ENCODE measurements at places on chromosomes 4 and X. TPM values are rescaled to one million over a fixed set of nuclear protein-coding genes. Genes with fewer than 3 reads are reported as not detected.
A peak's percentile ranks its signal among the peaks of the same experiment; 100 is the strongest.

DNA sequence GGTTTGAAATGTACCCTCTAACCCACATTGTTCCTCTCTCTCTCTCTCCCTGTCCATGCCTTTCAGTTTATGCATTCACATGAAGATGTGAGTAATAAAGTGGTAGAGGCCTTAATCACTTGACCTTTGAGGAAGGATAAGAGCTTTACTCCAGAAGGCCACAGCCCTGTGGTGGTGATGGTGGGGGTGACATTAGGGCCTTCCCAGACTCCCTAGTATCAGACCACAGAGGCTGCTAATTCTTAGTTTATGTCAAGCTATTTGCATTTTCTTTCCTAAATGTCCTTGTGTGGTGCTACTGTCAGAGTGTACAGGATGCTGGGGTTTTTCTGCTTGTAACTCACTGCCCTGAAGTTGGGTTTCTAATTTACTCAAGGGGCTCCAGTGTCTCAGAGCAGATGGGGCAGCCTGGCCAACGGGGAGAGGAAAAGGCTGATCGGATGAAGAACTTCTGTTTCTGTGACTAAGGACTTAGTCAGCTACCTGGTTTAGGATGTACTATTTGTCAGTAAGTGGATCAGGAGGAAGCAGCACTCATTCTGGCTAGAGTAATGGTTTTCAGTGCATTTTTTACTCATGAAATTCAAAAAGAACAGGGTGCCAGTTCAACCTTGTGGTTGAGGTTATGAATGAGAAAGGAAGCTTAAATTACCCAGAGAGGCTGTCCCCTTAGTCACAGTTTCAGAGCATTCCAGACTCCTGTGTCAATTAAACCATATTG is 509.6 kb upstream of the DIPK2B start:
- no peak overlapping the region for H3K4me3 ChIP-seq
- no peak overlapping the region for H3K27ac ChIP-seq
- DNase-seq = no peak

Gene GPRASP3
- 1.8 TPM for total RNA-seq

GRCh38 chrX:22952010-22952409 is 47.8 kb upstream of the DDX53 start:
- H3K36me3 ChIP-seq = no peaks in the 10 kb centered on the region
- H3K27me3 ChIP-seq = peaks cover 10% of the 10 kb centered on the region
- no peaks in the 10 kb centered on the region for H3K4me1 ChIP-seq
- H3K27ac ChIP-seq = no peak overlapping the region
- H3K4me3 ChIP-seq = no peak overlapping the region

- no peak overlapping the region for H3K4me3 ChIP-seq
- peaks cover 15% of the 10 kb centered on the region for H3K27me3 ChIP-seq
- no peaks in the 10 kb centered on the region for H3K36me3 ChIP-seq
- no peak for DNase-seq
- no peaks in the 10 kb centered on the region for H3K4me1 ChIP-seq
These were observed 64.9 kb downstream of the DOCK11 start for GRCh38 chrX:118560489-118560888.

Gene FHL1
- 299 TPM for total RNA-seq

DNA sequence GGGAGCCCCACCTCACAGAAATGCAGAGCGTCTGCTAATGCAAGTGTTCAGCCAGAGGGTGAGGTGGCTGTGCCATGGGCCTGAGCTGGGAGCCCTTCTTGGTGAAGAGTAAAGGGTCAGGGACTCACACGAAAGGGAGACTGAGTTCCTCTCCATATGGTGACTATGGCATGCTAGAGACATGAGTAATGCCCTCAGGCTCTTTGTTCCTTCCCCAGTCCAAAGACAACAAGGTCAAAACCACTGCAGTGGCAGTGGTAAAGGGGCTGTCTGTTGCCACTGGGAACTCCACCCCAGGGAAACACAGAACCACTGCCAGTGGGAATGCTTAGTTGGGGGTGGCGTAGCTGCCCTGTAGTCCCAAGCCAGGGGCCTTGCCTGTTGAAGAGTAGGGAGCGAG is 22.4 kb downstream of the RAB40AL start:
- no peak for DNase-seq
- H3K36me3 ChIP-seq = no peaks in the 10 kb centered on the region
- H3K4me1 ChIP-seq = no peaks in the 10 kb centered on the region
- no peak overlapping the region for H3K27ac ChIP-seq

GRCh38 chrX:24347881-24348280 is 12.6 kb upstream of the SUPT20HL1 start:
- H3K27ac ChIP-seq = no peak overlapping the region
- no peaks in the 10 kb centered on the region for H3K36me3 ChIP-seq
- H3K4me1 ChIP-seq = no peaks in the 10 kb centered on the region
- no peaks in the 10 kb centered on the region for H3K27me3 ChIP-seq
- no peak overlapping the region for H3K4me3 ChIP-seq

- peak; percentile 3 for DNase-seq
- no peaks in the 10 kb centered on the region for H3K36me3 ChIP-seq
- H3K4me3 ChIP-seq = no peak overlapping the region
- peaks cover 36% of the 10 kb centered on the region for H3K27me3 ChIP-seq
- H3K27ac ChIP-seq = no peak overlapping the region
These were observed 50.3 kb downstream of the HMX1 start for GRCh38 chr4:8821151-8821950.

GRCh38 chr4:93842601-93843252 is 14.2 kb downstream of the ATOH1 start:
- H3K27ac ChIP-seq = no peak overlapping the region
- no peak overlapping the region for H3K4me3 ChIP-seq
- H3K36me3 ChIP-seq = no peaks in the 10 kb centered on the region
- no peaks in the 10 kb centered on the region for H3K27me3 ChIP-seq

DNA sequence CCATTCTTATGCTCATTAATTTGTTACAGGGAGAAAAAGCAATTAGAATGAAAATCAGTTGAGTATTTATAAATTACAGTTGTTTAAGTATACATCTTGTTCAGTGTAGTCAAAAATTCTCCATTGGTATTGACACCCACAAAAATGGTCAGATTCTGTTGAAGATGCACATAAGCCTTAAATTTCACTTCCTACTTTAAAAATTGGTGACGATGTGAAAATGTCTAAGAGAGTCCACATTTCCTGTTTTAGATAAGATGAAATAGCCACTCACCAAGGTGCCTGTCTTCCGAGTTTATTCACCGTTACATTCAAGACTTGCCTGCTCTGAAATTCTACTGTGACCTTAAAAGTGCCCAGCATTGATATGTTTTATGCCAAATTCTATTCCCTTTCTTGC is 93.6 kb downstream of the GPR143 start:
- H3K27me3 ChIP-seq = no peaks in the 10 kb centered on the region
- no peak overlapping the region for H3K4me3 ChIP-seq
- no peaks in the 10 kb centered on the region for H3K36me3 ChIP-seq
- no peak for DNase-seq
- no peaks in the 10 kb centered on the region for H3K4me1 ChIP-seq
- no peak overlapping the region for H3K27ac ChIP-seq

GRCh38 chr4:137956256-137956655 is 285.9 kb downstream of the SLC7A11 start:
- H3K27me3 ChIP-seq = no peaks in the 10 kb centered on the region
- no peak overlapping the region for H3K4me3 ChIP-seq
- H3K27ac ChIP-seq = no peak overlapping the region
- H3K4me1 ChIP-seq = no peaks in the 10 kb centered on the region
- H3K36me3 ChIP-seq = no peaks in the 10 kb centered on the region
- no peak for DNase-seq

DNA sequence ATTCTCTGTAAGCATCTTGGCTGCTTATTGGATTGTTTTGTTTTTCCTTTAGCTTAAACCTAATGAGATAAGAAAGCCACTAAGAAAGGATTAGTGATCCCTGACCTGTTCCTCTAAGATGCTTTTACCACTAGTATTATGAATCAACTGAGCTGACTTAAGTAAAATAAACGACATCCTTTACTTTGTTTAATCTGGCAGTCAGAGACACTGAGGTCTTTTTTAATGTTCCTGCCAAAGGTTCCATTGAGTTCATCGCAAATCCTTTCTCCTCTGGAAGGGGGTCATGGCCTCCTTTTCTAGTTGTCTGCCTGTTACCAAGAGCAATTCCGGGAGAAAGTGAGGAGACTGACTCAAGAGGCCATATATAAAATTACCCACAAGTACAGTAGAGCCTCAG is 1038.3 kb upstream of the SLIT2 start:
- no peaks in the 10 kb centered on the region for H3K27me3 ChIP-seq
- no peaks in the 10 kb centered on the region for H3K36me3 ChIP-seq
- no peak overlapping the region for H3K4me3 ChIP-seq

GRCh38 chr4:119627267-119628255 is 1.0 kb downstream of the PDE5A start:
- H3K36me3 ChIP-seq = no peaks in the 10 kb centered on the region
- peak; percentile 58 for DNase-seq
- H3K4me1 ChIP-seq = no peaks in the 10 kb centered on the region
- H3K27me3 ChIP-seq = no peaks in the 10 kb centered on the region
- H3K27ac ChIP-seq = peak overlapping the region; percentile 75

- H3K4me3 ChIP-seq = no peak overlapping the region
- no peak overlapping the region for H3K27ac ChIP-seq
- no peaks in the 10 kb centered on the region for H3K27me3 ChIP-seq
- H3K36me3 ChIP-seq = no peaks in the 10 kb centered on the region
- H3K4me1 ChIP-seq = no peaks in the 10 kb centered on the region
These were observed 144.9 kb downstream of the PALLD start for GRCh38 chr4:168641811-168642140.

GRCh38 chr4:154577324-154577723 is 13.2 kb downstream of the FGA start:
- no peak for DNase-seq
- no peaks in the 10 kb centered on the region for H3K27me3 ChIP-seq
- no peaks in the 10 kb centered on the region for H3K36me3 ChIP-seq
- no peak overlapping the region for H3K27ac ChIP-seq
- no peak overlapping the region for H3K4me3 ChIP-seq

GRCh38 chrX:68112321-68112720 is 321.0 kb downstream of the OPHN1 start:
- peaks cover 19% of the 10 kb centered on the region for H3K27me3 ChIP-seq
- no peak for DNase-seq
- H3K36me3 ChIP-seq = no peaks in the 10 kb centered on the region
- H3K27ac ChIP-seq = no peak overlapping the region
- H3K4me3 ChIP-seq = no peak overlapping the region

DNA sequence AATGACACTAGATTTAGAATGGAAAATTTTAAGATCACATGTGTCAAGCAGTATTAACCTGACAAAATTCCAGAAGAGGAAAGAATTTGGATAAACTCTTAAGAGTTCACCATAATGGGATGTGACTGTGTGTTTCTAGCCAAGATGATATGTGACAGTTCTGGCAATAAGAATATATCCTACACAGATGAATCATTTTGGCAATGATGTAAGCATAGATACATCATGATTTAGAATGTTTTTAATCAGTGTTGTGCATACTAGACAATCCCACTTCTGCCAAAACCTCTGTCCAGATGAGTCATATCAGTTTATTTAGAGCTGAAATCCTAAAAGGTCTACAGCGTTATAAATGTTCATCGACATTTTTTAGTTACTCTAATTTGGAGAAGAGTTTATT is 48.8 kb downstream of the PTCHD1 start:
- no peaks in the 10 kb centered on the region for H3K36me3 ChIP-seq
- H3K4me3 ChIP-seq = no peak overlapping the region
- peaks cover 26% of the 10 kb centered on the region for H3K27me3 ChIP-seq
- no peak for DNase-seq
- H3K4me1 ChIP-seq = no peaks in the 10 kb centered on the region
- no peak overlapping the region for H3K27ac ChIP-seq

GRCh38 chrX:78712336-78712735 is 35.2 kb upstream of the LPAR4 start:
- no peaks in the 10 kb centered on the region for H3K36me3 ChIP-seq
- H3K4me1 ChIP-seq = no peaks in the 10 kb centered on the region
- DNase-seq = no peak
- no peak overlapping the region for H3K4me3 ChIP-seq
- H3K27me3 ChIP-seq = peaks cover 23% of the 10 kb centered on the region

- H3K36me3 ChIP-seq = no peaks in the 10 kb centered on the region
- H3K4me1 ChIP-seq = no peaks in the 10 kb centered on the region
- no peak overlapping the region for H3K4me3 ChIP-seq
- H3K27ac ChIP-seq = no peak overlapping the region
These were observed 135.2 kb upstream of the TSPAN5 start for GRCh38 chr4:98793658-98794057.

- H3K4me1 ChIP-seq = no peaks in the 10 kb centered on the region
- H3K27ac ChIP-seq = no peak overlapping the region
- no peaks in the 10 kb centered on the region for H3K27me3 ChIP-seq
- DNase-seq = no peak
- H3K4me3 ChIP-seq = no peak overlapping the region
These were observed 27.9 kb upstream of the ZCCHC12 start for GRCh38 chrX:118795528-118796280.

Gene PCYT1B
- 0.33 TPM for total RNA-seq

- no peaks in the 10 kb centered on the region for H3K36me3 ChIP-seq
- H3K4me3 ChIP-seq = no peak overlapping the region
- H3K27ac ChIP-seq = no peak overlapping the region
These were observed 47.6 kb downstream of the ANAPC4 start for GRCh38 chr4:25424539-25425228.

Gene SLITRK2
- total RNA-seq = 0.15 TPM

Gene DDX53
- total RNA-seq = not detected

- H3K27ac ChIP-seq = no peak overlapping the region
- DNase-seq = no peak
- no peaks in the 10 kb centered on the region for H3K36me3 ChIP-seq
- H3K4me3 ChIP-seq = no peak overlapping the region
- H3K4me1 ChIP-seq = no peaks in the 10 kb centered on the region
- no peaks in the 10 kb centered on the region for H3K27me3 ChIP-seq
These were observed 404.6 kb downstream of the PRDM5 start for GRCh38 chr4:120517966-120518365.

Gene COL4A5
- total RNA-seq = 13.6 TPM

- H3K27me3 ChIP-seq = no peaks in the 10 kb centered on the region
- DNase-seq = no peak
- peak overlapping the region; percentile 1 for H3K27ac ChIP-seq
- no peak overlapping the region for H3K4me3 ChIP-seq
- H3K36me3 ChIP-seq = no peaks in the 10 kb centered on the region
These were observed 34.1 kb upstream of the SPON2 start for GRCh38 chr4:1206299-1207156.

GRCh38 chr4:130029442-130029841 is 933.5 kb downstream of the C4orf33 start:
- no peak for DNase-seq
- H3K27ac ChIP-seq = no peak overlapping the region
- H3K27me3 ChIP-seq = no peaks in the 10 kb centered on the region
- H3K36me3 ChIP-seq = no peaks in the 10 kb centered on the region
- no peaks in the 10 kb centered on the region for H3K4me1 ChIP-seq
- no peak overlapping the region for H3K4me3 ChIP-seq

Gene F11
- total RNA-seq = not detected

DNA sequence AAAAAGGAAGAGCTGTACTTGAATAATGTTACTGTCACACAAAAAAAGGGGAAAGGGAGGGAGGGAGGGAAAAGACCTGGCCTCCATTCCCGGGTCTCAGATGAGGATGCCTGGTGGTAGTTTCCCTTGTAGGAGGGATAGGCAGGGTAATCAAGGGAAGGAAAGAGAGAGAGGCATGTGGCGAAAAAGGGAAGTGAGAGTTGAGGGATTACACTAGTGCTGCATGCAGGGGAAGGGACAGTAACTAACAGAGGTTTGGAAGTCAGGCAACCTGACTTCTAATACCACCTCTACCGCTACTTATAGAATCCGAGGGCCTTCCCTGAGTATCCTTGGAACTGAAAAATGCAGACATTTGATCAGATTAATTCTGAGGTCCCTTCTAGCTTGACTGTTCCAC is 821.7 kb upstream of the FTHL17 start:
- H3K4me1 ChIP-seq = no peaks in the 10 kb centered on the region
- H3K4me3 ChIP-seq = no peak overlapping the region
- H3K36me3 ChIP-seq = no peaks in the 10 kb centered on the region
- H3K27me3 ChIP-seq = no peaks in the 10 kb centered on the region
- no peak overlapping the region for H3K27ac ChIP-seq
